ENCODE measurements at places on chromosomes 5 and 9. TPM values are rescaled to one million over a fixed set of nuclear protein-coding genes. Genes with fewer than 3 reads are reported as not detected.

GRCh38 chr5:98128271-98128670 lies 645.2 kb upstream of the RGMB start:
- DNase-seq, result no peak
- H3K27me3 ChIP-seq, result no peaks in the 10 kb centered on the region
- H3K36me3 ChIP-seq, result no peaks in the 10 kb centered on the region
- no peak overlapping the region for H3K27ac ChIP-seq
- no peaks in the 10 kb centered on the region for H3K4me1 ChIP-seq

DNA sequence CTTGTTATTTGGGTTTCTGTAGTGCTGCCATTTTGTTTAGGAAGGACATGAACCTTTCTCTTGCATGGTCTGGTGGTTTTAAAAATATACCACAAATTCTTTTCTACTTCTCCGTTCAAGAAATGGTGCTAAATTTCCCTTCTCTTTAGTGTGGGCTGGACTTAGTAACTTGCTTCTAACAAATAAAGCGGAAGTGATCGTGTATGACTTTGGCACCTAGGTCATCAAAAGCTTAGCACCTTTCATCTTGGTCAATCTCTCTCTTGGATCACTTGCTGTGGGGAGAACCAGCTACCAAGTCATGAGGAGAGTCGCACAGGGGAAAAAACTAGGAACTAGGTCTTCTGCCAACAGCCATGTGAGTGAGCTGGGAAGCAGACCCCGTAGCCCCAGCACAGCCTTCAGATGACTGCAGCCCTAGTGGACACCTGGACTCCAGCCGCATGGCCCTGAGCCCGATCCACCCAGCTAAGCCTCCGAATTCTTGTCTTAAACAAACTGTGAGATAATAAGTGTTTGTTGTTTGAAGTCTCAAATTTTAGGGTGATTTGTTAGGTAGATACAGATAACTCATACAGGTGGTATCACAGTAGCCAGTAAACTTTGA lies 87.7 kb upstream of the CKMT2 start:
- no peak overlapping the region for H3K4me3 ChIP-seq
- no peaks in the 10 kb centered on the region for H3K4me1 ChIP-seq
- no peaks in the 10 kb centered on the region for H3K27me3 ChIP-seq
- DNase-seq, result no peak
- H3K27ac ChIP-seq, result no peak overlapping the region

DNA sequence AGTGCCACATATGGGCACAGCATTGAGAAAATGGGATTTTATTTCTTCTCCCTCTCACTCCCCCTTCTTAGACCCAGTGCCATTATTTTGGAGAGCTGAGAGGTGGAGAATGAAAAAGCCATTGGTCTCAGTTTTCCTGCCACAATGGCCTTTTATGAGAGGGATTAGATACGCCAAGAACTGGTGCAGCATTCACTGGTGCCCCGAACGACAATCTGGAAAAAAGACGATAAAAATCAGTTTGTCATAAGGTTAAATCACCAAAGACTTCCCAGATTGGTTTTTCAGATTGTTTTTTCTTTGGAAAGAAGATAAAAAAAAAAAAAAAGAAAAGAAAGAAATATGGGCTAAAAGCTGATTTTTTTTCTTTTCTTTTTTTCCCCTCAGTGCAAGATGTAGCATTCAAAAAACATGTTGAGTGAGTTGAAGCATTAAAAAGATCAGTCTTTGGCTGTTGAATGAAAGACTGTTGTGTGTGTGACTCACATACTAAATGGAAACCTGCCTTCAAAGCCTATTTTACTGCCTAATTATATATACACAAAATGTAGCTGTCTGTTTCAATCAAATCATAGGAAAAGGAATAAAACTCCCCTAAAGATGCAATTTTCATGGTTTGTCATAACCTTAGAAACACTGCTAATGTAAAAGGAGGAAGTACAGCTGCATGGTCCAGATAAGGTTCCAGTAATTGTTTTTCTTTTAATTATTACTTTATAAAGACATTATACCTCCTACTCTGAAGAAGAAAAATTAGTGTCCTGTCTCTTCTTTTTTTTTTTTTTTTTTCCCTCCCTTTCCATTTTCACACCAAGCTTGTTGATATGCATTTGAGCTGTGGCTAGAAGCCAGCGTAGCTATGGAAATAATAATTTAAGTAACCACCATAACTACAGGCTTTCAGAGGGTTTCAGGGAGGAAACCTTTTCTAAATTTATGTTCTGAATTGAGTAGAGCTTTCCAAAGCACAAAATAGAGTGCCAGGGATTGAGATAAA lies 27.2 kb upstream of the ZNF608 start:
- peak overlapping the region; percentile 59 for H3K27ac ChIP-seq
- H3K4me3 ChIP-seq, result peak overlapping the region; percentile 16
- H3K36me3 ChIP-seq, result no peaks in the 10 kb centered on the region
- peaks cover 38% of the 10 kb centered on the region for H3K4me1 ChIP-seq
- peak; percentile 67 for DNase-seq

DNA sequence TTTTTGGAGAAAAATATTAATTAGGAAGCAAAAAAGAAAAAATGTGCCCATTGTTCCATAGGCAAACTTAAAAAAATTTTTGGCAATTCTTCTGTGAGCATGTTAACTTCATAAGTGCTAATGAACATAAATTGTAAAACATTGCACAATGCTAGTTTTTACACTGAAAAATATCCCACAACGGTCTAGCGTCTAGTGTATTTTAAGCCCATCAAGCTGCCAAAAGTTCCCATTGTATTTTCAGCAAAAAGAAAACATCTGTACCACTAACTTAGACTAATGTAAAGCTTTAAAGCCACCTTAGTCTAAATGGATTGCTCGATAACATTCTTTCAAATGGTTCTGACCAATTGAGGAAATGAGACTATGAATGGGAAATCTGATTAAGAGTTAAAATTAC lies 2.8 kb downstream of the NR6A1 start:
- H3K36me3 ChIP-seq, result no peaks in the 10 kb centered on the region
- H3K4me1 ChIP-seq, result peaks cover 50% of the 10 kb centered on the region
- H3K27me3 ChIP-seq, result no peaks in the 10 kb centered on the region
- peak overlapping the region; percentile 94 for H3K4me3 ChIP-seq

FOXD4 gene
- total RNA-seq, result not detected

LHX2 gene
- 59.5 TPM for total RNA-seq

Measured in neural progenitor cell (in vitro differentiated cells).